Upper lobe of right lung (tissue), 1 donor: ENCODE measurements at places on chromosomes 2 and 18. TPM values are rescaled to one million over a fixed set of nuclear protein-coding genes. Genes with fewer than 3 reads are reported as not detected.

DNA sequence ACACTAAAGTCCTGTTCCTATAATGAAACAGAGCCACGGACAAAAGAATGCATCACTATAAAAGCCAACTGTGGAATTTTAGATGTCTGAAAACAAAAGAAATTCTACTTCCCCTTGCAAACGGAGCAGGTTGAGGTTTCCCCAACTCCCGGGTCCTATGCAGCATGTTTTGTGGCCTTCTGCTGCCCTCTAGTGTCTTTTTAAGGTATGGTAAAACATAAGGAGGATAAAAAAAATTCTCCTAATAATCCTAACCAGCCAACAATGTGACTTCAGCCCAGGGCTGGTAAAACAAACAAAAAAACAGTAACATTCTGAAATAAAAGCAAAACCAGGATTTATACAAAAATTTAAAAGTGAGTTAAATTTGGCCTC, 539.5 kb downstream of the NRXN1 start:
- no peaks in the 10 kb centered on the region for H3K36me3 ChIP-seq
- H3K4me1 ChIP-seq = peaks cover 7% of the 10 kb centered on the region
- H3K27ac ChIP-seq = no peak overlapping the region
- no peak for DNase-seq
- no peaks in the 10 kb centered on the region for H3K27me3 ChIP-seq
- no peak overlapping the region for H3K4me3 ChIP-seq

DNA sequence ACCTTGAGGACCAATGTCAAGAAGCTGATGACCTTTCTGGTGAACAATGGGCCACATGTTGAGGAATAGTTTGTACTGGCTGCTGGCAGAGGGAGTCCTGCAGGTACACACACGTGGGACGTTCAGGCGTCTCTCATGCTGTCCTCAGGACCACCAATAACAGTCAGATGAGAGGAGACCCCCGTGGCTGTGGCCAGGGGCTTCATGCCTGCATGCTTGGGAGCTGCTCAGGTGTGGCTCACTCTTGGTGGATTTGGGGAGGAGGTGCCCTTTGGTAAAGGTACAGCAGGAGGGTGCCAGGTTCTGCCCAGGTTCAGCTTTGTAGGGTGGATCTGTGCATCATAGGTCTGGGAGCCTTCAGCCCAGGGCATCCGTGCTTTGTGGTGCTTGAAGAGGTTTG, 62.9 kb upstream of the PXDN start:
- H3K36me3 ChIP-seq = no peaks in the 10 kb centered on the region
- no peak overlapping the region for H3K4me3 ChIP-seq
- no peak overlapping the region for H3K27ac ChIP-seq
- H3K27me3 ChIP-seq = no peaks in the 10 kb centered on the region

GRCh38 chr2:151237422-151238025, 24.1 kb downstream of the RBM43 start:
- H3K4me1 ChIP-seq = no peaks in the 10 kb centered on the region
- no peak overlapping the region for H3K27ac ChIP-seq

- H3K27ac ChIP-seq = no peak overlapping the region
- peak overlapping the region; percentile 32 for H3K4me3 ChIP-seq
- H3K27me3 ChIP-seq = peaks cover 14% of the 10 kb centered on the region
- no peaks in the 10 kb centered on the region for H3K36me3 ChIP-seq
- DNase-seq = peak; percentile 65
Measured at GRCh38 chr2:169768262-169768995, 30.2 kb upstream of the SSB start.

DNA sequence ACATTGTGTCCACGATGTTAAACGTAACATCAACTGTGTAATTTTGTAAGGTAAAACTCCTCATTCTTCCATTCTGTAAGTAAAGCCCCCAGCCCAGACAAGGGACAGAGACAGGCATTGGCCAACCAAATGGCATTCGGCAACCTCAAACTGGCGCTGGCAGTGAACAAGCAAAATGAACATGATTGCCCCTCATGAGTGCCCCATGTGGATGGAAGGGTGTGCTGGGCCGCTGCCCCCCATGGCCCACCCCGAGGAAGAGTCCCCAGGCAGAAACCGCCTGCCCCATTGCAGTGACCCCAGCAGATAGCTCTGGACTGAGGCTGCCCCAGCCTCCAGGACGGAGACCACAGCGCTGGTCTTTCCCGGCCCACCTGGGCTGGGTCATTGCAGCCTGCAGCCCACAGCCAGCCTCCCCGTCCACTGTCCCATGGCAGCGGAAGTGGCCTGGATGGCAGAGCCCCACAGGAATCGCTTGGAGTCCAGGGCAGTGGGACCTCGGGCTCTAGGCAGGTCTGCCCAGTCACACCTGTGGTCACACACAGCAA, 220.2 kb downstream of the HDAC4 start:
- no peak overlapping the region for H3K4me3 ChIP-seq
- peak; percentile 46 for DNase-seq
- no peak overlapping the region for H3K27ac ChIP-seq
- no peaks in the 10 kb centered on the region for H3K27me3 ChIP-seq
- H3K36me3 ChIP-seq = peaks cover 17% of the 10 kb centered on the region

DNA sequence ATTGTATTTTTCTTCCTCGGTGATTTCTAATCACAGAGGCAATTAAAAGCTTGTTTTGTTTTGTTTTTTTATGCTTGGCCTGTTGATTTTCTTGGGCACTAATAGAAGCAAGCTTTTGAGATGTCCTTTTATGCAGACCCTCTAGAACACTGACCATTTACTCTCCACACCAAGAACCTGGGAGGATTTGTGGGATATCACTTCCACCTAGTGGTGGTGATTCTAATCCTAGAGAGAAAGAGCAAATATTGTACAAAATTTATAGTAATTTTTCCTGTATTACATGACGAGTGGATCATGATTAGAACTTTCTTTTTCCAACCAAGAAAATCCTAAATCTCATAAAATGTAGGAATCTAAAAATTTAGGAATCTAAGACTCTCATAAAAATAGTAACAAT, 23.4 kb downstream of the NEMP2 start:
- H3K4me1 ChIP-seq = no peaks in the 10 kb centered on the region
- no peak for DNase-seq
- no peak overlapping the region for H3K27ac ChIP-seq

DNA sequence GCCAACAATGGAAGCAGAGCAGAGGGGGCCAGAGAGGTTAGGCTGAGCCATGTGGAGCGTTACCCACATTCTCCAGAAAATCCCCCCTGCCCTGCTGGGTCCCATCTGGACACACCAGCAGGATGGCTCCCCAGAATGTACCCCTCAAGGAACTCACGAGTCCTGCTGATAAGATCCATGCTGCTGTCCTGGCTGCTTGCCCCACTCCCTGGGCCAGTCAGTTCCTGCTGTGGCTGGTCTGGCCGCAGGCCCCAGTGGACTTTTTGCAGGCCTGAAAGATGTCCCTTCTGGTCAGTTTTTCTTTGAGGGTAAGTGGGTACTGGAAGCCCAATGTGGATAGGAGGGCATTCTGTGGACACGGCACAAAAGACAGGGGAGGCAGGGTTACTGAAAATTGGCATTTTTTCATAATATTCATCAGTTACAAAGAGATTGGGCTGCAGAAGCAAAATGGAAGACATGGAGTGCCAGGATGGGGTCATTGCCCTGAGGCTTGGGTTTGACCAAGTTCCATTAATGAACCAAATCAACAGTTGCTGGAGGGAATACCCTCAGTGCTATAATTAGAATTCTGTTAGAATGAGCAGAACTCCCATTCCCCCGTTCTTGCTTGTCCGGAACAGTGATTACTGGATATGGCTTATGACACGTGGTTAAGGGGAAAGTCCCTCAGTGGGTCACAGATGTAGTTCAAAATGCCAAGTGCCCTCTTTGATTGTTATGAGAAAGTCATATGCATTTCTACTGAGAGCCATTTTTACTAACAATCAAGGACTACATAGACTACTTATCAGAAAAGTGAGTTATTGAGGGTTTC, 38.7 kb downstream of the SLC4A5 start:
- no peaks in the 10 kb centered on the region for H3K36me3 ChIP-seq
- H3K4me3 ChIP-seq = no peak overlapping the region
- DNase-seq = no peak
- H3K4me1 ChIP-seq = peaks cover 4% of the 10 kb centered on the region

DNA sequence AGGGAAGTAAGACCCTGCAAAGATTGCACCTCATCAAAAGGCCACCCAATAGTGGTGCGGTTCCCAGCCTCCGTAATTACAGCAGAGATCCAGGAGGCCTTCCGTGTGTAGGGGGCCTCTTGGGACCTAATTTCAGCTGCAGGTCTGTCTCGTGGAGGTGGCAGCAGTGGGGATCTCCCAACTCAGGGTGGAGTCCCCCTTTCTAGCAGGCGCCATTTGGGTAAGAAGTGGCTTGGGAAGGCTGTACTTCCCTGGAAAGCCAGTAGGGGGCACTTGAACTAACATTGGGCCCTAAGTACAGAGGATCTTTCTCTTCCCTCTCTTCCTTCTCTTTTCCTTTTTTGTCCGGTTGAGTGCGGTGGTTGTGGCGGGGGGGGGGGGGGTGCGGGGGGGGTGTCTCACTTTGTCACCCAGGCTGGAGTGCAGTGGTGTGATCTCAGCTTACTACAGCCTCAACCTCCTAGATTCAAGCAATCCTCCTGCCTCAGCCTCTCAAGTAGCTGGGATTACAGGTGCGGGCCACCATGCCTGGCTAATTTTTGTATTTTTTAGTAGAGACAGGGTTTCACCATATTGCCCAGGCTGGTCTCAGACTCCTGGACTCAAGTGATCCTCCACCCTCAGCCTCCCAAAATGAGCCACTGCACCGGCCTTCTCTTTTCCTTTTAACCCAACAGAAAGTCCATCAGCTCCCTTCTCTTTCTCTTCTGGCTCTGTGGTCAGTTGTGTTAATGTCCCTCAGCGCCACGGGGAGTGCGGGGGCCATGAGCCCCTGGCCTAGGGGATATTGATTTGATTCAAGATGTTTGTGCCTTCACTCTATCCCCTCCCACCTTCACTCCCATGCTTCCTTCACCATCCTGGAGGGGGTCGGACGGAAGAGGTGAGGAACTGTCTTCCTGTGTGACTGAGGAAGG, 32.0 kb downstream of the CENPO start:
- no peak for DNase-seq
- peaks cover 13% of the 10 kb centered on the region for H3K36me3 ChIP-seq
- no peaks in the 10 kb centered on the region for H3K27me3 ChIP-seq
- no peak overlapping the region for H3K27ac ChIP-seq
- no peak overlapping the region for H3K4me3 ChIP-seq

DNA sequence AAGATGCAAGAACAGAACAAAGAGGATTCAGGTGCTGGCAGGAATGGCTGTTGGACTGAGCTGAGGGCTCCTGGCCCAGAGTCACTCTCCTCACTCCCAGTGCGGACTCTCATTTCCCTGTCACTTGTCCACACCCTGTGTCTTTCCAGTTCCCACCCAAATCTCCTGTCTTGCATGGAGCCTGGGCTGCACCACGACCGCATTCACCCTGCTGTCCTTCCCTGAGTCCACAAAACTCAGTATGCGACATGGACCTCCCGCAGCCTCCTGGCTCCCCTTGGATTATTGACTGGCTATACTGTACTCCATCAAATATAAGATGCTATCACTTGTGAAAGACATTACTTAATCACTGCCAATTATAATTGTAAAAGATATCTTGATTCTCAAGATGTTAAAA, 2.5 kb upstream of the ITM2C start:
- peaks cover 29% of the 10 kb centered on the region for H3K27me3 ChIP-seq
- peaks cover 13% of the 10 kb centered on the region for H3K4me1 ChIP-seq
- H3K4me3 ChIP-seq = no peak overlapping the region
- no peak overlapping the region for H3K27ac ChIP-seq
- no peak for DNase-seq

- H3K4me1 ChIP-seq = no peaks in the 10 kb centered on the region
- no peaks in the 10 kb centered on the region for H3K27me3 ChIP-seq
- DNase-seq = no peak
Measured at GRCh38 chr2:38436227-38436664, 59.2 kb upstream of the ATL2 start.

DNA sequence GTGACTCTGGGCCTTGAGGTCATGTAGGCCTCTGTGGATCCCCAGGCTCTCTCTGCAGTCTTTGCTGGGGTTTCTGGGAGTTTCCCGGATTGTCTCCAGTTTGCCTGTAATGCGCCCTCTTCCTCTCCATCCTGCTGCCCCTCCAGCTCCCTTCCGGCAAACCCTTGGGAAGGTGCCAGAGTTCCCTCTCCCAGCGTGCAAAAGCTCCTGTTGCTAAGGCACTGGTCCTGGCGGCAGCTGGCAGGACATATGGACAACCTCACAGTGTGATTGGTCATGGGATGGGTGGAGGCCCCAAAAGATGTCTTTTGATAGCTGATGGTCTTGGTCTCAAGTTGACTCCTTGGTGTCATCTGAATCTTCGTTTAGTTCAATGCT, 320.1 kb downstream of the CYP26B1 start:
- H3K27me3 ChIP-seq = no peaks in the 10 kb centered on the region
- no peak overlapping the region for H3K27ac ChIP-seq
- no peak overlapping the region for H3K4me3 ChIP-seq
- DNase-seq = no peak
- H3K4me1 ChIP-seq = peaks cover 6% of the 10 kb centered on the region

DNA sequence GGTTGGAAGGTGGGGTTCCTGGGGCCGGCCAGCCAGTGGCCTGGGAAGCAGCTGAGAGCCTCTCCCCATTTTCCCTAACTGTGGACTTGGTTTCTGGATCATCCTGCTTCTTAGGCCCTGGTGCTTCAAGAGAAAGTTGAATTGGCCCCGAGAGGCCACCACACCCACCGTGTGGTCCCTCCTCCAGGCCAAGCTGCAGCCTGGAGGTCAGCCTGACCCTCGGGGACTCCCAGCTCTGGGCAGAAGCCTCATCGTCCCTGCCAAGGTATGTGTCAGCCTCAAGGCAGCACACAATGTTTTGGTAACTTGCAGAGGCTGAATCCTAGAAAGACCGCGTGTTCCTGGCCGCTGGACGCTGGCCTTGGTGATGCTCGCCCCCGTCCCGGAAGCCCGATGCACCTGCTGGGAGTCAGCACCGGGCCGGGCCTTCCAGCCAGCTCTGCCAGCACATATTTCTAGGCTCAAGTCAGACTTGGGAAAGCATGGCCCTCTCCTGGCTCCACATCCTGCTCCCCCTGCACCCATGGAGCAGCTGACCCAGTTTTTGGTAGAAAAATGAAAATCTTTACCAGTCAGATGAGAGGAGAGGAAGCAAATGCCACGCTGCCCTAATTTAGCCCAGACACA, 72.6 kb downstream of the ACTR2 start:
- H3K4me1 ChIP-seq = peaks cover 36% of the 10 kb centered on the region
- DNase-seq = peak; percentile 71
- peak overlapping the region; percentile 71 for H3K27ac ChIP-seq
- H3K36me3 ChIP-seq = no peaks in the 10 kb centered on the region
- no peak overlapping the region for H3K4me3 ChIP-seq
- no peaks in the 10 kb centered on the region for H3K27me3 ChIP-seq

Gene DSG2
- total RNA-seq = 34.2 TPM

Gene PLCD4
- 1.0 TPM for total RNA-seq

Gene PLCL1
- total RNA-seq = 7.7 TPM

Gene GAL3ST2
- total RNA-seq = not detected

Gene CCDC74A
- total RNA-seq = 1.2 TPM

Gene CYS1
- 4.5 TPM for total RNA-seq

Gene SATB2
- total RNA-seq = 3.9 TPM

Gene GTF2A1L
- not detected for total RNA-seq

Gene OXER1
- total RNA-seq = 1.1 TPM

Gene COPS7B
- total RNA-seq = 34.8 TPM
